ENCODE measurements at places on chromosomes 12 and 14.

- DNase-seq, result no peak
Observed at GRCh38 chr12:96981911-96982310, 74.9 kb downstream of the NEDD1 start.

DNA sequence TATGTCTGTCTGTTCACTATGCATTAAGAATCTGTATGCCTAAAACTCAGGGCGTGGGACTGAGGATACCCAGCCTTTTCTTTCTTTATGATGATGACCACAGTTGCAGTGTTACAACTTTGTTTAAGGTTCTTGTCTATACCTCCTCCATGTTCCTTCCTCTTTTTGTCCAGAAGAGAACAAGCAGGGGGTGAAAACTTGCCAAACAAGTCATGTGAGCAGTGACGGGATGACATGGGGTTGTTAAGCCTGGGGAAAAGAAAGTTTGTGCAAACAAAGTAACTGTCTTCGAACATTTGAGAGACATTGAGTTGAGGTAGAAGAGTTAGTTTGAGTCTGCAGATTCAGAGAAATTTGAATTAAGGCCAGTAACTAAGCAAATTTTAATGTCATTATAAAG lies 505.5 kb downstream of the NPAS3 start:
- no peak for DNase-seq

DNA sequence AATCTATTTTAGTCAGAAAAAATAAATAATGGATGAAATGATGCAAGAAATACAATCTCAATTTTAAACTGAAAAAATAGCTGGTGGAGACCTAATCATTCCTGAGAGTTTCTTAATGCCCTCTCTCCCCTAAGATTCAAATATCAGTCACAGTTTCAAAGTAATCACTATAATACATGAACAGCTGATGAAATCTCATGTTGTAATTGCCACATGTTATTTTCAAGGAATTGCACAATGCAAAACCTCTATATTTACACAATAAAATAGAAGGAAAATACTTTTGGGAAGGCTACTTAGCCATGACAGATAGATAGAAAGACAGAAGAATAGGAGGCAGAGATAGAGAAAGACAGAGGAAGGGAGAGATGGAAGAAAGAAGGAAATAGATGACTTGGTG lies 18.2 kb downstream of the IFNG-AS1 start:
- no peak for DNase-seq

DNA sequence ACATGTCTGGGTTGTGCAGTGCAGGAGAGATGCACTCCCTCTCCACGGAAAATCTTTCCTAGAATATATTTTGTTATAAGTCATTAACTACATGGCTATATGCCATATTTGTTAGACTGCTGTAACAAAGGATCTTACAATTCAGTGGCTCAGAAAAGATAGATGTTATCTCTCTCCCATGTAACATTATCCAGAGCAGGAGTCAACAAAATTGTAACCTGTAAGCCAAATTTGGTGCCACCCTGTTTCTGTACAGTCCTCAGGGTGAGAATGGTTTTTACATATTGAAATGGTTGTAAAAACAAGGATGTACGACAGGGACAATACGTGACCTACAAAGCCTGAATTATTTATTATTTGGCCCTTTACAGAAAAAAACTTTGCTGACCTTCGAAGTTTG lies 155.5 kb downstream of the KIF21A start:
- no peak for DNase-seq

GRCh38 chr14:51219473-51220448 lies 20.3 kb upstream of the TMX1 start:
- no peak for DNase-seq

- peak; percentile 74 for DNase-seq
Observed at GRCh38 chr12:52007158-52007921, 594 bp downstream of the TAMALIN start.

DNA sequence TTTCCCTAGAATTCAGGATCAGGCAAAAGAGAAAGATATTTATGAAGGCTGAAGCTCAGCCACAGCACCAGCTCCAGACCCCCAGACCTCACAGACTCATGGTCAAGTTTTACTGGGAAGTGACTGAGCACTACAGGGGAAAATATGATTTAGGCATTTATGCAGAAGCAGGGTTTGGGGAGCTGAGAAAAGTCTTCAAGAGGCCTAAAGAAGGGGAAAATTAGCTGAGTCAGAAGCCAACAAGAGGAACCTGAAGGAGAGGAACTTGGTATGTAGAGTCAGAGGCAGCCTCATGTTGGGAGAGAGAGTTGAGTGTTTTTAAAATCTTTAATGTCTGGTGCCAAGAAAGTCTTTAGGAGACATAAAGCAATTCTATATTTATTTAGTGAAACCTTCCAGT lies 63.0 kb downstream of the FOS start:
- DNase-seq, result no peak

- DNase-seq, result no peak
Observed at GRCh38 chr14:37708481-37708880, 113.1 kb downstream of the TTC6 start.

DNA sequence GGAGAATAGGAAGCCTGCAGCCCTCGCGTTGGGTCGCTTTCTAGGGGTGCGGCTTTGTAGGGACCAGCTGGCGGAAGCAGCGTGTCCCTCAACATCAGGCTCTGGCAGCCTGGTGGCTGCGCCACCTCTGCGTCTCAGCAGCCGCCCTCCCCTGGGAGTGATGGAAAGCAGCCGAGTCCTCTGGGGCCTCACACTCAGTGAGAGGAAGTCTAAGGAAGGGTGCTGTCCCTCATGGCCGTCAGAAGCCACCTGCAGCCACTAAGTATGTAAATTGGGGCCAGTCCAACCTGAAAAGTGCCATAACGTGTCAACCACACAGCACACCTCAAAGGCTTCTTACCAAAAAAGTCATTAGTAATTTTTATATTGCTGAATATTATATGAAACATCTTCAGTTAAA lies 80.3 kb downstream of the WDR20 start:
- DNase-seq, result no peak

DNA sequence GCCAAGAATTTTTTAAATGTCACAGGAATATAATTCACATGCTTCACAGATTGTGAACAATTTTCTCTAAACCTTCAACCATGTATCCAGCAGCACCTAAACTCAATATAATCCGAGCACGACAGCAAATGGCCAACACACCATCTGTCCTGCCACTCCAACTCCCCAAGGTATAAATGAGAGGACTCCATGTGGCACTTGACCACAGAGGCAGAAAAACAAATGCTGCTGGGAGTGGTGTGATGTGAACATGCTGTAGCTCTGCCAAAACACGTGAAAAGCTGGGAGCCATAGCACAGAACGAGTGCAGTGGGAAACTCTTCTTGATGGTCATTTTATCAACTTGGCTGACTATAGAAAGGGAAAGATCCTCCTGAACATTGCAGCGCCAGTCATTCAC lies 70.9 kb downstream of the LLPH start:
- no peak for DNase-seq

- DNase-seq, result peak; percentile 66
Observed at GRCh38 chr12:57110104-57111030, 795 bp downstream of the STAT6 start.

GRCh38 chr14:89750281-89750755 lies 204.2 kb downstream of the EFCAB11 start:
- no peak for DNase-seq

GRCh38 chr12:131087991-131088700 lies 134.4 kb downstream of the ADGRD1 start:
- no peak for DNase-seq
